ENCODE measurements at places on chromosomes 3 and 15. TPM values are rescaled to one million over a fixed set of nuclear protein-coding genes. Genes with fewer than 3 reads are reported as not detected.

IGDCC3 gene
- not detected for total RNA-seq

REC114 gene
- total RNA-seq, result not detected

PIERCE2 gene
- 0.44 TPM for total RNA-seq

ZBBX gene
- total RNA-seq, result not detected

TEX55 gene
- not detected for total RNA-seq

GHRL gene
- not detected for total RNA-seq

LEO1 gene
- 38.2 TPM for total RNA-seq

CMTM8 gene
- total RNA-seq, result 3.3 TPM

MUC20 gene
- 0.96 TPM for total RNA-seq

AMOTL2 gene
- total RNA-seq, result not detected

STRA6 gene
- not detected for total RNA-seq

FETUB gene
- not detected for total RNA-seq

C2CD4B gene
- 0.13 TPM for total RNA-seq

All from CD8-positive, alpha-beta memory T cell (primary cell).